ENCODE measurements at places on chromosomes 4 and X.

- DNase-seq: no peak
These were observed 179.0 kb downstream of the SPCS3 start for GRCh38 chr4:176498617-176499256.

DNA sequence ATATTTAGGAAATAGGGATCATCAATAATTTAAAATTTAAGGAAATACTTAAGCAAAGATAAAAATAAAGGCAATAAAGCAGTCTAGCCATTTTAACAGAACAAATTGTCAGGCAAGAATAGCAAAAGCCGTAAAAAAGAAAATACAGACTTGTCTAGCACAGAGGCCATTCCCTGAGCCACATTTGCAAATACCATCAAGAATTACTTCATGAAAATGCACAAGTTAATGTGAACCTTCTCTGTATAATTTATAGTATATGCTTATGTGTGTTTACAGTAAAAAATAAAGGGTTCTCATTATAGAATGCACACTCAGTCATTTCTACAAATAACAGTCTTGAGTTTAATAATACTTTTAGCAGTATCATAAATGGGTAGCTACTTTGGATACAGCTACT, 505.9 kb upstream of the CPEB2 start:
- DNase-seq: no peak

GRCh38 chr4:48191758-48192157, 57.7 kb upstream of the TXK start:
- no peak for DNase-seq

GRCh38 chrX:106510713-106511403, 100.9 kb upstream of the RADX start:
- DNase-seq: no peak

DNA sequence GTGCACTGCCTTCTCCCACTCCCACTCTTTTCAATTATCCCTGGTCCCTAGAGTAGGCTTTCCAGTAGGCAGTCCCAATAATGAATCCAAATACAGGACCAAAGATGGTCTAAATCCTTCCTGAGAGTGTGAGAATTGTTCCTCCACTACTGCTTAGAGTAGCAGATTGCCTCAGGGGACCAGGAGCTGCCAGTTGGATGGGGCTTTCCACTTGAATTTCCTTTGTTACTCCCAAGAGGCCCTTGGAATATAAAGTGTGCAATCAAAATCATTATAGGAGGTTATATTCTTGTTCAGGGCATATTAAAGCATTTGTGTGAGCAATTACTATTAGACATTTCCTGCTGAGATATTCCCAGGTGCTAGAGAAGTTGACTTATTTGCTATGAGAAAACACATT, 156.6 kb upstream of the TLL1 start:
- no peak for DNase-seq

DNA sequence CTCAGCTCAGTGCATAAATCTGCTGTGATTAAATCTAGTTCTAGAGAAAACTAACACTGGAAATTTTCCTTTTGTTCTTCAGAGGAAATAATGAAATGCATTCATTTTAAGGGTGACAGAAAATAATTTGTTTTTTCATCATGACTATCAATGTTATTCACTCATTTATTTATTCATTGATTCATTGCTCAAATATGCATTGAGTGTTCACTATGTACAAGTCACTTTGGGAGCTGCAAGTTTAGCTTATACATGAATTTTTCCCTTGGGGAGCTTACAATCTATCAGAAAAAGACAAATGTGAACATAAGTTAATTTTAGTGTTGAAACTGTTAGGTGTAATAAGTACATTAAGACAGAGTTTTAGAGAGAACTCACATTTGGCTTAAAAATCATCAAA, 897.8 kb downstream of the CENPC start:
- DNase-seq: no peak

All from fibroblast of skin of left quadriceps (primary cell).